ENCODE measurements at places on chromosomes 7 and 10.

- DNase-seq = no peak
Observed at GRCh38 chr7:102214477-102215072, 72.1 kb upstream of the SH2B2 start.

- DNase-seq = peak; percentile 20
Observed at GRCh38 chr10:73576178-73576889, 14.8 kb downstream of the USP54 start.

DNA sequence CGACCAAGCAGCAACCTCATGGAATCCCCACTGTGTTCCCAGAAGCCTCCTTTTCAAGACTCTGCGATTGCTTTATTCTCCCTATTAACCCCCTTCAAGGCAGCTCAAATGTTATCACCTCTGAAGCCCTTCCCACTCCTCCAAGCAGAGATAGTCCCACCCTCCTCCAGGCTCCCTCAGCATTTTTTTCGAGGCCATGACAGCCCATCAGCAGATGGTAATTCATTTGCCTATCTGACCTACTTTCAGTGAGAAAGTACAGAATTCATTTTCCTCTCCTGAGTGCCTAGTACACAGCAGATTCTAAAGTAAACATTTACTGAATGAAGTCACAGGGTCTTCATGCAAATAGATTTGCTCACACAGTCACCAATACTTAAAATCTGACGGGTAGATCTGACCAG lies 47.8 kb downstream of the HERPUD2 start:
- DNase-seq = peak; percentile 20

- peak; percentile 21 for DNase-seq
Observed at GRCh38 chr10:92880233-92880861, 32.0 kb downstream of the EXOC6 start.

- no peak for DNase-seq
Observed at GRCh38 chr7:12583176-12583575, 12.7 kb downstream of the SCIN start.

DNA sequence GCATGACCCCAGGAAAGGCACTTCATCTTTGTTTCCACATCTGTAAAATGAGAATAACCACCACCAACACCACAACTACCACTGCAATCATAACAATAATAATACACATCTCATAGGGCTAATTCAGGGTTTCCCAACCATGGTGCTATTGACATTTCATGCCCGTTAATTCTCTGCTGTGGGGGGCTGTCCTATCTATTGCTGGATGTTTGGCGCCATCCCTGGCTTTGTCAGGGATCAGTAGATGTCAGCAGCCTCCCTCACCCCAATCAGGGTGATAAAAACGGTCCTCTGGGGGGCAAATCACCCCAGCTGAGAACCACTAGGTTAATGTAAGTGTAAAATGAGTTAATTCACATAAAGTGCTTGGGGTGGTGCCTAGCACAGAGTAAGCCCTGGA lies 145.8 kb downstream of the EMX2 start:
- DNase-seq = no peak

- DNase-seq = no peak
Observed at GRCh38 chr7:2031451-2031845, 201.3 kb downstream of the MAD1L1 start.

GRCh38 chr7:142645777-142646176 lies 103.5 kb upstream of the PRSS1 start:
- DNase-seq = no peak

- DNase-seq = no peak
Observed at GRCh38 chr7:130949550-130949949, 215.5 kb upstream of the KLF14 start.

DNA sequence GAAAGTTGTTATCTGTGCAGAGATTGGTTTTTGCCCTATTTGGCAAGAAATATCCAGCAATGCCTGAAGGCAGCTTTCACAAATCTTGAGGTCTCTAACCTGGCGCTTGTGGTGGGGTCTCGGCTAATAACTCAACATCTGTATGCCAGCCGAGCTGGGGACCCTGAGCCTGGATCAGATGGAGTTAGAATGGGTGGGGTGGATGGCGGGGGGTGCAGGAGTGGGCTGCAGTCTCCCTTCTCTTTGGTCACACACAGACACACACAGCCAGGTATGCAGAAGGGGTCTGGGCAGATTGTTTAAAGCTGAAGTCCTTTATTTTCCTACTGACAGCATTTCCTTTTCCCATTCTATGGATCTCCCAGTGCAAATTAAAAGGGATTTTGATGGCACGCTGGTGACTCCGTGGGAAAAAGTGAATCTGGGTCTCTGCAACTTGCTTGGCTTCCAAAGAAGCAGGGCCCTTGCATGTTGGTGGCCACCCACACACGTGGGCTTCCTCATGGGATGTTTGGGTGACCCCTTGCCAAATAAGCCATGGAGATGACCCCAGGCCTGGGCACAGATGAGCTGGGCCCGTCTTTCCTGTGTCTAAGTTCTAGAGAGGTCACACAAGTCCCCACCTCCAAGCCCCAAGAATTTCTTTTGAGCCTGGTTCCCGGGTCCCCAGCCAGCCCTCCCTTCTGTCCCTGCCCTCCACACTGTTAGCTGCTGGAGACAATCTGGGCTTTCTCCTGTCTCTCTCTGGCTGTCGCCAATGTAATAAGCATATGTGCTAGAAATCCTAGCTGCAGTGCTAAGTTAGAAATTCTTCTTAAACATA lies 39.9 kb upstream of the EMX2 start:
- DNase-seq = no peak

GRCh38 chr7:31134246-31135188 lies 82.4 kb downstream of the ADCYAP1R1 start:
- DNase-seq = peak; percentile 21

DNA sequence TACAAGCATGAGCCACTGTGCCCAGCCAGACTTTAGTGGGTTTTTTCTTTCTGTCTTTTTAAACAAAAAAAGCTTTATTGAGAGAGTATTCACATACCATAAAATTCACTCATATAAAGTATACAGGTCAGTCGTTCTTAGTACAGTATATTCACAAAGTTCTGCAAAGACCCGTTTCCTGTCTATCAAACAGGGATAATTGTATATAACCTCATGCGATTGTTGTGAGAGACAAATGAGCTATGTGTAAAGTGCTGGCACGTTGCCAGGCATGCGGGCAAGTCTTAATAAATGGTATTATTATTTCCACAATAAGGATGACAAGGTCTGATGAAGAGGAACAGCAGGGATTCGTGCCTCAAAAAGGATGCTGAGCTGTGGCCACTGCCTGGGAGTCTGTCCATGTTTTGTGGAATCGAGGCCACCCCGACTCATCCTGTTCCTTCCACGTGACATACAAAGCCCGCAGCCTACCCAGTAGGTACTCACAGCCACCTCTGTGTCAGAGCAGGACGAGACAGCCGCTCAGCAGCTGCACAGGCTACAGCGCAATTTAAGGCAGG lies 51.6 kb downstream of the SMKR1 start:
- DNase-seq = no peak

DNA sequence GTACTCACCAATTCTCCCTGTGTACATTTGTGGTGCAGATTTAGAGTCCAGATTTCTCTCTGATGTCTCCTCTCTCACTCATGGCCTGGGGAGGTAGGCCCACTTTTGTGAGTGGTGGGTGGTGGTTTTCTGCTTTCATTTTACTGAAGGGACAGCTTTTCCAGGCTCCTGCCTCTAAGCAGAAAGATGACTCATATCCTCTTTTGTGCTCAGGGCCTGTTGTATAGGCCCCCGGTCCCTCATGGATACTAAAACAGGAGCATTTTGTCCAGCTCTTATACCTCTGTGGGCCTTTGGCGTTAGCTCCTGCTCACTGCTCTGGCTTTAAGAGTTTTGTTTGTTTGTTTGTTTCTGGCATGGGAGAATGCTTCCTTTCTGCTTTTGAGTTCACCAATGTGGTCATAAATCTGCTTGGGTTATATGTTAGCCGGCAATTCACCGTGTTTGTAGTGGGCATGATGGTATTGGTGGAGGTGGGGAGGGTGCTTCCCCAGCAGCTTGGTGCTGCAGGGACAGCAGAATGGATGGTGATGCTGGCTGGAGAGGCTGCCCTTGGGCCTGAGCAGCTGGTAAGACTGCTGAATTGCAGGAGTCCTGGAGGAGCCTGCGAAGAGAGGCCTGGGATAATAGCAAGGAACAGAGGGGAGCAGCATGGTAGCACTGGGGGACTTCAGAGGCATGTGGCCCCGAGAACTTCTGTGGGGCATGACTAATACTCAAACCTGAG lies 468.7 kb downstream of the RPS24 start:
- DNase-seq = no peak

DNA sequence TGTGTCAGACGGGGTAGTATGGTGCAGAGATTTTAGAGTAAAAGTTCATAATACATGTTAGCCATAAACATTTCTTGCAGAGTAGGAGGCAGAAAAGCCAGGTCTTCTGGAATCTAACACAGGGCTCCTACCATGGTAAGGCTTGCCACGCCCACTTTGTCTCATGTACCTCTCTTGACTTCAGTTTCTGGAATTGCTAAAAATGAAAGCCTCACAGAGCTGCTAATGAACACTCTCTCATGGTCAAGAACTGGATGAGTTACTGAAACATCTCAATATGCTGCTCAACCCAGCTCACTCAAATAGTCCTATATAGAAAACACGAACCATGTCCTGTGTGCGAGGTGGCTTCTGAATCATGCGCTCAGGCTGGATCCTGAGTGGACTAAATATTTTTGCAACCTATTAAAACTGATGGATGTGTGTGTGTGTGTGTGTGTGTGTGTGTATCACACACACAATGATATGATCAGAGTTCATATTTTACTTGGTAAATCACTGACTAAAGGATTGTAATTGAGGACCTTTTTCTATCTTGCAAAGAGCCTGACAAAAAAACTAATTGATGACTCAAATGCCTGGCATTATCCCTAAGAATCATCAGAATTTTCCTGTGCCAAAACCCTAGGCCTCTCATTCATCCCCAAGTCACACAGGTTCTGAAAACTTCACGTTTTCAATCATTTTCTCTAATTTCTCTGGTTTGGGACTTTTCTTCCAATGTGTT lies 1306.6 kb downstream of the XPNPEP1 start:
- no peak for DNase-seq

DNA sequence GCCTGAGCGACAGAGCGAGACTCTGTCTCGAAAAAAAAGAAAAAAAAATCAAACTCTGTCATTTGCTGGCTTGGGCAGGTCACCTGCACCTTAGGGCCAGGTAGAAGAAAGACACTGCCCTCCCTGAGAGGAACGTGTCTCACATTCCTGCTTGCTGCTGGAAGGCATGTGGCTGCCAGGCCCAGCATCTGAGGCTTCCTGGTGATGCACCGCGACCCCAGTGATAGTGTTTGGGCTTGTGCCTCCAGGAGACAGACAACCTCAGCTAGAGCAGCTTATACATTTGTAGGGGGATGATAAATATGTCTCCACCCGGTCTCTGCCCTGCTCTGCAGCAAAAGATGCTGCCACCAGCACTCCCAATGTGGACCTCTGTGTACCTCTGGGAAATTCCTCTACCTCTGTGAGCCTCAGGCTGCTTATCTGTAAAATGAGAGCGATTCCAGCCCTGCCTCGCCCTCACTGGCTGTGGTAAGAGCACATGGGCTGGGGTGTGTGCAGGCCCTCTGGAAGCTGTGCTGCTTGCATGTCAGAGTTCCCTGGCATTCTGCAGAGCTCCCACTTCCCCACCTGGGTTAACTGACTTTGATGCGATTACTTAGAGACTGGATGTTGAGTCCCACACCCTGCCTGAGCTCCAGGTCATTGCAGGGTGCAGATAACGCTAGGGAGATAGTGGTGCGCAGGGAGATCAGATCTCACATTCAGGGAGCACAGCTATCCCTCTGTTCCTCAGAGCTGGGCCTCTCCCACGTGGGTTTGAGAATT lies 19.9 kb downstream of the SLC29A3 start:
- DNase-seq = no peak

DNA sequence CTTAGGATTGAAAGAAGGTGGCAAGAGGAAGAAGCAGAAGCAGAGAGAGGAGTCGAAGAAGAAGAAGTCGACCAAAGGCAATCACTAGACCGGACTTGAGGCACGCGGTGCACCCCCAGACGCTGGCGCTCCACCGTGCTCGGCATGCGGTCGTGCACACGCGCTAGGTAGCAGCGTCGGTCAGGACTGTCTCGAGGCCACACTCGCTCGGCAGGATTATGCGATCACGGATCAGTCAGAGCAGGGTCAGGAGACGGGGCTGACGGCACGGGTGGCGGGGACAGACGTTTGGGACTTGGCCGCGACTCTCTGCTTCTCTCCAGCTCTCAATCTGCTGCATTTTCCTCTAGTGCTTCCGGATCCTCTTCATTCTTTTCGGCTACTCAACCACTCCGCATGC lies 79.2 kb downstream of the DNAJB6 start:
- no peak for DNase-seq

All from smooth muscle cell of the brain vasculature (primary cell).